ENCODE measurements at places on chromosomes 5 and 9. TPM values are rescaled to one million over a fixed set of nuclear protein-coding genes. Genes with fewer than 3 reads are reported as not detected.

GRCh38 chr9:136081113-136081825, 13.8 kb downstream of the NACC2 start:
- H3K27ac ChIP-seq = no peak overlapping the region
- H3K27me3 ChIP-seq = no peaks in the 10 kb centered on the region
- H3K4me3 ChIP-seq = no peak overlapping the region
- DNase-seq = peak; percentile 16

DNA sequence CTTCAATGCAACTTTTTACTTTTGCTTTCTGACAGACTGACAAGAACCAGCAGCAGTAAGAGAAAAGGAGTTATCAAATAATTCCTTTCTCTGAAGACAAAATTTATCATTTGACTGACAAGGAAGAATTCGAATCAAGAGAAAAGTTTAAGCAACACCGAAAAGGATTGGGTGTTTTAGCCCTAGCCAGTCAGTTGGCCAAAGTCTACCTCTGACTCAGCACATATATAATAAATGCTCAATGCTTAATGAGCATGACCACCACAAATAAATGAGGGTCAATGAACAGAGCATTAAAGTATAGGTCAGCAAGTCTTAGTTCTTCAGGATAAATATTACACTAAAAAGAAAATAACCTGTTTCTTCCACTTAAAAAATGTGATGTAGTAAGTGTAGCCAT, 1603.5 kb upstream of the C9orf72 start:
- H3K4me1 ChIP-seq = no peaks in the 10 kb centered on the region
- no peak overlapping the region for H3K4me3 ChIP-seq
- no peaks in the 10 kb centered on the region for H3K36me3 ChIP-seq

DNA sequence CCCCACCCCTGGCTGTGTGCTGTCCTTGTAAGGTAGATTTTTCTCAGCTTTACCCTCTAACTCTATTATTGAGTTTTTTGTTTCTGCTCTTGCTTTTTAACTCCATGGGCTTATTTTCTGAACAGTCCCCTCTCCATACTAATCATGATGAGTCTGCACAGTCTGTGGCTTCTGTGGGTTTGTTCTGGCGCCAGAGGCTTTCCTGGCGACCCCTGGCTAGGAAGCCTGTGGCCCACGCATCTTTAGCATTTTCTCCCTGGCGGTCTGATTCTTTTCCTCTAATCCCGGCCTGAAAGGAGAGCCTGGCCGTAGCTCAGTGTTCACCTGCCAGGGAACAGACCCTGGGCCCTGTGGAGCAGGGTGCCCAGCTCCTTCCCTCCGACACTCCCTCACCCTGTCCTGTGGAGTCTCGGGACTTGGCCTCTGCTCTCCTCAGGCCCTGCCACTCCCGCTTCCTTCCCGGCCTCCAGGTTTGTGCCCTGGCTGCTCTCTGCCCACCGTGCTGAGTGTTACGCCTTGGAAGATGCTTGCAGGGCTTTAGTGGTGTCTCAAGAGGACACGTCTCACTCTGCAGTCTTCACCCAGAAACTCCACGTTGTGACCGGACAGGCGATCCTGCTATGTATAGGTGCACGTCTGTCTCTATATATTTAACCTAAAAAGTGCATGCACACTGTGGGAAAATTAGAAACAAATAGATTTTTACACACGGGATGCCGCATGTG, 31.7 kb upstream of the LRRC14B start:
- H3K36me3 ChIP-seq = no peaks in the 10 kb centered on the region
- H3K27me3 ChIP-seq = no peaks in the 10 kb centered on the region
- no peaks in the 10 kb centered on the region for H3K4me1 ChIP-seq
- no peak overlapping the region for H3K4me3 ChIP-seq
- H3K27ac ChIP-seq = no peak overlapping the region

DNA sequence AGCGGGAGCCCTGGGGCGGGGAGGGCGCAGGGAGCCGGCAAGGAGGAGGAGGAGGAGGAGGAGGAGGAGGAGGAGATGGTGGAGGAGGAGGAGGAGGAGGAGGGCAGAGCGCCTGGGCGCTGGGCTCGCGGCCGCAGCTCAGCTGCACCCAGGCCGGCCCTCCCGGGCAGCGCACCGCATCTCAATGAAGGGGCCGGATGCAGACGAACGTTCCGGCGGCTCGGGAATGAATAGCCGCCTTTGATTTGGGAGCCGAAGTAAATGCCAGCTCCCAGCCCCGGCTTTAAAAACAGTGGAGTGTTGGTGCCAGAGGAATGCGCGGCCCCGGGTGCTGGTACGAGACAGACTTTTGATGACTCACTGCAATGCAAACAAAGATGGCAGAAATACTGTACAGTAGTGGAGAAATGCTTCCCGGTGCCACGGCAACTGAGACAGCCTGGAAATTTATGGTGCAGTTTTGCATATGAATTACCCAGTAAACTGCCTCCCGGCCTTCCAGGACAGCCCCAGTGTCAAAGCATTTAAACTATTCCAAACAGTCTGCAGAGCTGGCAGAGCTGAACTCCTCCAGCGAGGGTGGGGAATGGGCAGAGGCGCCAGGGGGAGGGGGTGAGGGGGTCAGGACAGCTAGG, 43.1 kb downstream of the NACC2 start:
- DNase-seq = peak; percentile 35
- peak overlapping the region; percentile 88 for H3K27ac ChIP-seq
- H3K4me3 ChIP-seq = peak overlapping the region; percentile 16
- H3K4me1 ChIP-seq = peaks cover 54% of the 10 kb centered on the region

DNA sequence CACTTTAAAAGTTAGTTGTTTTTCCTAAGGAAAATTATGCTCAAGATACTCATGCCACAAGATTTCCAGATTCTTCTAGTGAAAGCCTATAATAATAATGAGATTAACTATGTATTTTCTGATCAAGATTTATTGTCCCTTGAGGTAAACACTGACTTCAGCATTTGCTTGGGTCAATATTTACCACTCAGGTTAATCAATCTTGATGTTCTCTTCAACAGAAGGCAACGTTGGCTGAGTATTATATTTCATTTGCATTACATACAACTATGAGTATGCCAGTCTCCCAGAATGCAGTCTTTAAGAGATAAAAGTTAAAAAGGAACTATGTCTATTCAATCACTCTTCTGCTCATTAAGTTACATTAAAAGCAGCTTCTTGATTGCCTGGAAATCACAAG, 115.6 kb downstream of the GPR21 start:
- H3K27ac ChIP-seq = no peak overlapping the region
- H3K4me3 ChIP-seq = no peak overlapping the region
- H3K27me3 ChIP-seq = no peaks in the 10 kb centered on the region
- no peak for DNase-seq
- no peaks in the 10 kb centered on the region for H3K4me1 ChIP-seq

C9 gene
- polyA plus RNA-seq = not detected

GRCh38 chr5:177376107-177376506, 8.1 kb upstream of the SLC34A1 start:
- peaks cover 11% of the 10 kb centered on the region for H3K4me1 ChIP-seq
- H3K36me3 ChIP-seq = no peaks in the 10 kb centered on the region
- H3K27me3 ChIP-seq = peaks cover 8% of the 10 kb centered on the region
- DNase-seq = no peak

DNA sequence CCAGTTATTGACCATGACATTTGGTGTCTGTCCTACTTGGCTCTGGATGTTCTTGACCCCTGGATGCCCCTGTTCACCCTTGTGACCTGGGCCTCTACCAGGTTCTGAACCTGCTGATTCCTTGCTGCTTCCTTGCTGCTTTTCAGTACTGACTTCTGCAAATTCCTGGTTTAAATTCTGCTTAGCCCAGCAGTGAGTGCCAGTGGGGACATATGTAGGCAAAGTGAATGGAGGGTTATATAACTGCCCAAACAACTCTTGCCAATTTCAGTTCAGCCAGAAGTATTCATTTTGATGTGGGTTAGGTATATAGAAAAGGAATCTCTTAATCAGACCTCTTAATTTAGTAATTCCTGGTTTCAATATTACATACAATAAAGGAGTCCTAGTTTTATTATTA, 220.6 kb downstream of the TAF11L14 start:
- no peaks in the 10 kb centered on the region for H3K4me1 ChIP-seq
- no peak overlapping the region for H3K27ac ChIP-seq
- no peak overlapping the region for H3K4me3 ChIP-seq
- H3K36me3 ChIP-seq = no peaks in the 10 kb centered on the region

GRCh38 chr9:73026375-73026774, 73.5 kb upstream of the ALDH1A1 start:
- H3K36me3 ChIP-seq = no peaks in the 10 kb centered on the region
- no peak overlapping the region for H3K27ac ChIP-seq
- no peak for DNase-seq

DNA sequence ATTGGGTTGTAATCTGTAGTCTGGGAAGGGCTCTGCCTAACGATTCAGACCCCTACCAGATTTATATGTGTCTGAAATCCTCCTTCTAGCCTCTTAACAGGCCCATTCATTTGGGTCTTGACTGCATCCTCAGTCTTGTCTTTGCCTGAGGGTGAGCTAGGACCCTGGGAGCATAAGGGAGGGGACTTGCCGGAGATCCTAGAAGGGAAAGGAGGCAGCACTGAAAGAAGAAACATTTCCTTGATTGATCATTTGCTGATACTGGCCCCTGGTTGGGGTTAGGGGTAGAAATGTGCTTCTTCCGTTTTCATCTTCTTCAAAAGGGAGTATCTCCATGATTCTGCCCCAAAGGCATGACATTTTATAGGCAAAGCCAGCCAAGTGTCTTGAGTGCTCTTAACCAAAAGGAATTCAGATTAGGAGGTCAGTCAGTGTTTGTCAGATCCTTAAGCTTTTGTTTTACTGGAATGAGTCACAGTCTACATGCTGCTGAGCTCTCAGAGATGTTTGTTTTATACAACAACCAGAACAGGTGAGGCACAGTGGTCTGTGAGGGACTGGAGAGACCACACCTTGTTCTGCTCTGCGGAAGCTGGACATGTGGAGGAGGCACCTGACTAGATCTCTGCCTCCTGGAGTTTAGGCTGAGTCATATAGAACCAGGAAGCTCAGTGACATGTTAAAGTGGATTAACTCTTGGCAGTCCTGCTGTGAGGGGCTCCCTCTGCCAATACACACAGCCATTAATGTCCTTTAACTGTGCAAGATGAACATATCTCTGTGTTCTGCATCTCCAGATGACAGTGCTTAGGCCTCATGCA, 37.7 kb downstream of the PCDHAC2 start:
- no peak for DNase-seq
- H3K36me3 ChIP-seq = no peaks in the 10 kb centered on the region
- no peaks in the 10 kb centered on the region for H3K4me1 ChIP-seq

TEX48 gene
- not detected for polyA plus RNA-seq

DNA sequence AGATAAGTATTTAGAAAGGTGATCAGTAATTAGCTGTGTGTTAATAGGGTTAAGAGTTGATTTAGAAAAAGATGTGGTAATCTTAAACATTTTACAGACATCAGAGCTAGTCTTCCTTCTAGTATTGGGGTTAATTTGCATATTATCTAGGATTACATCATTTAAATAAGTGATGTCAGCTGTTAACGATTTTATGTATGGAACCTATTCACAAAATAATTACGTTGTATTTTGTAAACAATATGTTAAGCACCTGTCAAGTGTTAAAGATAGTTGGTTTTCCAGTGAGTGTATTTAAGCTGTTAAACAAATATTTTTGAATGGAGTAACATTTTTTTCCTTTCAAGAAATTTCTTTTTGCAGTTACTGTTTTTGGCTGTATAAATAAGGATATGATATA, 2.2 kb downstream of the DCP2 start:
- no peak overlapping the region for H3K27ac ChIP-seq
- H3K36me3 ChIP-seq = no peaks in the 10 kb centered on the region
- H3K4me1 ChIP-seq = peaks cover 51% of the 10 kb centered on the region
- DNase-seq = no peak
- no peaks in the 10 kb centered on the region for H3K27me3 ChIP-seq

RAB3C gene
- 0.22 TPM for polyA plus RNA-seq

CDH10 gene
- polyA plus RNA-seq = not detected

SH3TC2 gene
- 2.9 TPM for polyA plus RNA-seq

DNA sequence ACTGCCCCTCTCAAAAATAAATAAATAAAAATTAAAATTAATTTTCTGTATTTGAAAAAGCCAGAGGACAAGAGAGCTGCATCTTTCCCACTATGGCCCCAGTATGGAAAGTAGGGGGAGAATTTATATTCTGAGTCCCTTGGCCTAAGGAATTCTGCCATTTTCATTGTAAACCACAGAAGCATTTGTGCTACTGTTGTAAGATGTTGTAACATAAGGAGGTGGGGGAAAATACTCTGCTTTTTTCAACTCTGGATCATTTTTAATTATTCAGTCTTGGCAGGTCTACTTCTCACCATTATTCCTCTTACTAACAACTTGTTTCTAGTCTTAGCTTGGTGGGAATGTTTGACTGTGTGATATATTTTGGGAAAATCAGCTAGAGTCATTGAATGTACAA, 52.3 kb upstream of the APC start:
- no peaks in the 10 kb centered on the region for H3K27me3 ChIP-seq
- no peak for DNase-seq
- H3K27ac ChIP-seq = no peak overlapping the region
- no peaks in the 10 kb centered on the region for H3K36me3 ChIP-seq
- no peak overlapping the region for H3K4me3 ChIP-seq

DNA sequence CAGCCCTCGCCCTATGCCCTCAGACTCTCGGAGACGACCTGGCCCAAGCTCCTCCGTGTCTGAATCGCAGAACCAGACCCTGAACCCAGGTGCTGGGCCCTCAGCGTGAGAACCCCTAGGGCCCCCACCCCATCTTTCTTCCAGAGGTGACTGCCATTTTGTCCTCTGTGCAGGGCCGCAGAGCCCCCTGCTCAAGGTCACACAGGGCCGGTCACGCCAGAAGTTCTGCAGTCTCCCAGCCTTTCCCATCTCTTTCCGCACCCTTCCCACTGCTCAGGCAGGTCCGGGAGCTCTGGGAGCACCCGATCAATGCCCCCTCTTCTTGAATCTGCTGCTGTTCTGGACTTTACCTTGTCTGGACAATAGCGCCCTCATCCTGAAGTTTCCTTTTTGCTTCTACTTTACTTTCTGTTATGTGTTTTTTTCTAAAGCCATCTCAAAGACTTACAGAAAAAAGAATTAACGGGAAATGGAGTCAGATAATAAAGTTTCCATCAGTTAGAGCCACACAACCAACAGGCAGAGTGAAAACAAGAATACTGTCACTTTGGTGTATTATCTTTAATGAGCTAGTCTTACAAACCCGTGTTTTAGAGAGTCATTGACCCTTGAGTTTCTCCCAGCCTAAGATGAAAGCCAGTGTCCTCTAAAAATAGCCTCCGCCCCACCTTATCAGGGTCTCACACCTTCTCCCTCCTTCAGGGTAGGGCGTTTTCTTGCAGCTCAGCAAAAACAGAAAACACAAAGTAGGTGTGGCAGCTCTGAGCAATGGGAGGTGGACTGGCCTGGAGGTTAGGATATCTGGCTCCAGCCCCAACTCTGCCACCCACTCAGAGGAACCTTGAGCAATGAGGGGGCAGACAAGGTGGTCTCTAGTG, 1.8 kb downstream of the TMOD1 start:
- H3K36me3 ChIP-seq = no peaks in the 10 kb centered on the region
- H3K27me3 ChIP-seq = no peaks in the 10 kb centered on the region
- peak overlapping the region; percentile 98 for H3K27ac ChIP-seq
- H3K4me1 ChIP-seq = peaks cover 47% of the 10 kb centered on the region
- no peak for DNase-seq
- peak overlapping the region; percentile 82 for H3K4me3 ChIP-seq

GRCh38 chr5:123083298-123083697, 5.7 kb upstream of the PRDM6 start:
- no peak overlapping the region for H3K27ac ChIP-seq
- peaks cover 11% of the 10 kb centered on the region for H3K4me1 ChIP-seq
- no peaks in the 10 kb centered on the region for H3K36me3 ChIP-seq

Data from heart right ventricle (tissue), 16 donors.